ENCODE measurements at places on chromosomes 5 and 9. TPM values are rescaled to one million over a fixed set of nuclear protein-coding genes. Genes with fewer than 3 reads are reported as not detected.

DNA sequence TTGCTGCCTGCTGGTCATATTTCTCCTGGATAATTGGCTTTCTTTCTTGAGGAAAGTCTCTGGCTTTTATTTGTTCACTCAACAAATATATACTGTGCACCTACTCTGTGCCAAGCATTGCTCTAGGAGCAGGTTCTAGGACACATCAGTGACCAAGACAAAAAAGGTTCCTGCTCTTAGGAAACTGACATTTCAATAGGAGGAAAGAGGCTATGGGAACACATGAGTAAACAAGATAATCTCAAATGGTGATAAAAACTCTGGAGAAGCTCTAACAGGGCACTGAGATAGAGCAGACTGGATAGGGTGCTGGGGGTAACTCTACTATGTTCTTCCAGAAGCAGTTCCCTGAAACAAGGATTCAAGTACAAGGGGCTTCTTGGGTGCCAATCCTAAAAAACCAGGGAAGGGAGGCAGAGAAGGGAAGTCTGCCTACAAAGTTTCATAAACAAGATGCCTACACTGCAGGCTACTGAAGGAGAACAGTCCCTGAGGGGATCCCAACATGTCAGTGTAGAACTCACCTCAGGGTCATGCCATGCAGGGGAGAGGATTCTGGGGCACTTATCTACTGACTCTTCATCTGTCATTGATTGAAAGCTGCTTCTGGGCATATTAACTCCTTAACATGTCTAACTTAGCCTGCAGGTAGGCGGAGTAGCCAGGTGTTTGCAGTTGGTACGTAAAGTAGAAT is 181.3 kb downstream of the GRIA1 start:
- no peak for DNase-seq

- DNase-seq: no peak
These were observed 368.7 kb downstream of the MLLT3 start for GRCh38 chr9:20253635-20254034.

The SPINK13 gene
- total RNA-seq: not detected

The SPATA31E1 gene
- not detected for total RNA-seq

Measured in cerebellum (tissue), 4 donors.